Activated CD4-positive, alpha-beta T cell treated with anti-CD3 and anti-CD28 coated beads, Interleukin-2, amount 10 ng/mL, durations not matched to agents 24 days and 14 days (primary cell): ENCODE measurements at places on chromosomes 2 and 18.
A peak's percentile ranks its signal among the peaks of the same experiment; 100 is the strongest.

GRCh38 chr18:59208602-59209125 lies 11.3 kb upstream of the GRP start:
- DNase-seq: no peak

DNA sequence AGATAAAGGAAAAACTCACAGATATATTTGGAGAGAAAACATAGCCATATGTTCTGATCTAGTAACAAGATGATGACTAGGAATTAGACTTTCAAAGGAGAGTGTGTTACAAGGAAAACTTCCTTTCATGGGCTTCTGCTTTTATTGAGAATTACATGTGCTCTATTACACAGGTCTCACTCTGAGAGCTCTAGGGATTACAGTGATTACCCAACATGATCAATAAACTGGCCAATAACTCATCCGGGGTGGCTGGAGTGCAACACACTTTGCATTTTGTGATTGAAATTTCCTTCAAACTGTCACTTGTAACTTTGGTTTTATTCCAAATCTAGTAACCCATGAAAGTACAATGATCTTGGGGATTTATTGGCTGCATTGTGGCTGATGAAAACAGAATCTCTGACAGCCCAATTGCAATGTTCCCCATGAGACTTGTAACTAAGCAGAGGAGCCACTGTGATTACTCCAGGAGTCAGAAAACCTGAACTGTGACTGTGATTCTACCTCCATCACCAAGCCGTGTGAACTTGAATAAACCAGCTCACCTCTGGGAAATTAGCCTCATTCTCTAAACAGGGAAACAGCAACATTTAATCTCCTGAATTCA lies 40.2 kb upstream of the LRRC30 start:
- no peak for DNase-seq

- peak; percentile 50 for DNase-seq
These were observed 7.1 kb upstream of the GRHL1 start for GRCh38 chr2:9944330-9944758.

DNA sequence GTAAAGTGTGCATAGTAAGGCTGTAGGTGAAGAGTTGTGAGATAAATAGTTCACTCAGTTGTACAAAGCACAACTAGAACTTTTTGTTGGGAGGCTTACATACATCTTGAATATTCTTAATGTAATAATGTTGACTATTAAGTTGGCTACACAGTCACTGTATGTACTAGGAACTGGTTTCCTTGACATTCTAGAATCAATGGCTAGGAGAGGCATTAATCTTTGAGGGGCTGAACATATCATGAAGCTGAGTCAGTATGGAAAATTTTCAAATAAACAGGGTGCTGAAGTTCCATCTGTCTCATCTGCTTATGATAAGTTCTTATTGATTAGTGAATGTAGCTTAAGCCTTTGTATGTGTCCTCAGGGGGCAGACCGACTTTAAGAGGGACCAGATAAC lies 23.4 kb downstream of the METTL21A start:
- no peak for DNase-seq

DNA sequence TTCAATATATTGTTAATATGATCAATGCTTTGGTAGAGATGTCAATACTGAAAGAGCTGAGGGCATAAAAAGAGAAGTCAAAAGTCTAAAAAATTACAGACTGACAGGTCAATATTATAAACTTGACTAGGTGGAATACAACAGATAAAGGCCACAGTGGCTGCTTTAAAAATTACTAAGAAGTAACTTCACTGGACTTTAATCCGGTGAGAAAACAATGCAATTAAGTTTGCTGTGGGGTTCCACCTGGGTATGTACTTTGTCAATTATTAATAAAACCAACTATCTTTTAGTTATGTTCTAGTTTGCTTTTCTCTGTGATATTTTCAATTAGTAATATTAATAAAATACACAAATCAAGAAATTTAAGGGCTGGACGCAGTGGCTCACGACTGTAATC lies 44.7 kb downstream of the RAPH1 start:
- no peak for DNase-seq

GRCh38 chr2:117833911-117834310 lies 19.4 kb downstream of the DDX18 start:
- no peak for DNase-seq

DNA sequence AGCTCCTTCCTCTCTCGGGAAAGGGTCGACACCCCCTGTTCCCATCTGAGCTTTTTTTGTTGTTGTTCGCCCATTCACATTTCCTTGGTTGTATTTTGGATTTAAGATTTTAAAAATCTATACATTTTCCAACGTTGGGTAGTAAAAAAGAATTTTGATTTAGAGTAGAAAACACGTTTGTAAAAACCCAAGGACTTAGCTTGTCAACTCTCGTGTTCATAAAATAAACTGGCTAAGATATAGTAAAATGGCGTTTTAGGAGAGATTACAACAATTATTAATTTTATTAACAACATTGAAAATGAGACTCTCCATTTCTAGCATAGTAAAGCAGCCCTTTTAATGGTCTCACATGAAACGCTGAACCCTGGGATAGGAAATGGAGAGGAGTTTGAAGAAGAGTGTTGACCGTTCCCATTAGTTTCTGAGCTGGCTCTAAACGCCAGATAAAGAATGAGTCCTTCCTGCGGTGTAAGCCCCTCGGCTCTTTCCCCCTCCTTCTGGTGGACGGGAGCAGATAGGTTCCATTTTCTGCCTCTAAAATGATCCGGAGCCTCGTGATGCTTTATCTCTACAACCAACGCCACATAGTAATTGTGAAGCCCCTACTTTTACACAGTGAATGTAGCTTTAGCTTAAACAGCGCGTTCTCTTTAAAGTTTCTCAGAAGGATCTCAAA lies 24.0 kb upstream of the ZNF516 start:
- no peak for DNase-seq
